Thyroid gland (tissue), 4 donors: ENCODE measurements at places on chromosomes 4 and X.

- peak; percentile 3 for DNase-seq
These were observed 47.5 kb downstream of the RAPGEF2 start for GRCh38 chr4:159150396-159150795.

DNA sequence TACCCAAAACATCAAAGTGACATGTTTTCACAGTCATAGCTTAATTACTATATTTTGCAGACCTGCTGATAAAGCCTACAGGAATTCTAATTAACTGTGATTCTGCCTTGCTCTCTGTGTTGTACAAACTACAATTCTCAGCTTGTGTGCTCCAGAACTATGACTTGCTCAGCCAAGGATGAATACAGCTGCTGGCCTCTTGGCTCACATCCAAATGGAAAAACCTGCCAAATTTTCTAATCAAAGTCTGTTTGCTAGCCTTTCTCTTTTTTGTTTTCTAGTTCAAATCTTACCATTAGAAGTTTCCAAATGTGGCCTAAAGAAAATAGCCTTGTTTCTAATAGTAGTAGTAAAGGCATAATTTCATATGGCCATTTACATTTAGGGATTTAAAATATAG, 1176.8 kb downstream of the FAM133A start:
- peak; percentile 8 for DNase-seq

DNA sequence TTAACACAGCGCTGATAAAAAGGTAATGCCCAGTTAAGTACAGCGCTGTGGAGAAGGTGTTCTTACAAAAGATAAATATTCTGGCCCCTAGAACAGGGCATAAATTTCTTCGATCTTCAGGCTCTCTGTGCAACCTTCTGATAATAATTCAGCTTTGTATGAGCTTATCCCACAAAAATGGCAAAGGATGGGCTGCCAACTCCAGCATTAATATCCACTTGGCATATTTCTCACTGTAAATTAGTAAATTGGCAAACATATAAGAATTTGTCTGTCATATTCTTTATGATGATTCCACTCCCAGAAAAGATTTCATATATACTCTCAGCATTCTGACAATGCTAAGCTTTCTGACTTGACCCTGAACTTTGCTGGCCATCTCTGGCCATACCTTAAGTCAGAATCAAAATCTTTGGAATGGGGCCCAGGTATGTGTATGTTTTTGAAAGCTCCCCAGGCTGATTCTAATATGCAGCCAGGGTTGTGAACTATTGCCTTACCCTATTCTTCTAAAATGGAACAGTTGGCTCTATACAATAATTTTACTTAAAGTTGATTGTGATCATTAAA, 134.8 kb downstream of the FRYL start:
- DNase-seq, result no peak

- no peak for DNase-seq
These were observed 178.0 kb downstream of the MGST2 start for GRCh38 chr4:139843641-139844040.

DNA sequence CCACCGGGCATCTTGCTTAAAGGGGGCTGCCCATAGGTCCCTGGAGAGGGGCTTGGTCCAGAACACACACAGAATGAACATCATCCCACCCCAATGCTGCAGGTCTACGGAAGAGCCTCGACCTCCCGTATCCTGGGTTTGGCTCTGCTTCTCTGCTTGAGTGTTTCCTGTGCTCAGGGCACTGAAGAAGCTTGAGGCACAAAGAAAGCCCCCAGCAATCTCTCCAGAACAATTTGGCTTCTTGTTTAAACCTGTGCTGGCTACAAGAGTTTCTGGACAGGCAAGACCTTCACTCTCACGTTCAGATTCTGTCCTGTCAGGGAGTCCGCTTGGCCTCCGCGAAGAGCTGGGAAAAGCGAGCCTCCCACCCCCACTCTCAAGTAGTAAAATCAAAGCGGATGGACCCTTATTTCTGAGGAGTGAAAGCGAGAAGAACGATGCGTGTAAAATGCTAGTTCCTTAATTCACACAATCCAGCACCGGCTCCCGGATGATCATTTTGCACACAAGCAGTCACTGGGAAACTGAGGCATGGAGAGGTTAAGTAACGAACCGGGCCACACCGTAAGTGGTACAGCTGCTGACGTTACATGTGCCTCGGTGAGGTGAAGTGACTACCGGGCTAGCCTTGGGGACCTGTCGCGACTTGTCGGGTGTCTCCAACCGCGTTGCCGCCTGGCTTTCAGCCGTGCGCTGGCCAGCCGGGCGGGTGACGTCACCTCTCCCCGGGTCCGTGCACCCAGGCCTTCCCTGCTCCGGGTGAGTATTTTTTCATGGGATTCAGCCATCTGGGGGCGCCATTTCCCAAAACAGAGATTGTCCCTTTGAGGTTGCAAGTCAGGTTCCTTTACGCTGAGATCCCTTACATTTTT, 3.1 kb upstream of the SFRP2 start:
- peak; percentile 27 for DNase-seq
